ENCODE measurements at places on chromosomes 4 and X.

GRCh38 chr4:100288161-100288560, 97.9 kb upstream of the DDIT4L start:
- DNase-seq, result no peak

- no peak for DNase-seq
These were observed 435.5 kb downstream of the DTHD1 start for GRCh38 chr4:36716874-36717273.

DNA sequence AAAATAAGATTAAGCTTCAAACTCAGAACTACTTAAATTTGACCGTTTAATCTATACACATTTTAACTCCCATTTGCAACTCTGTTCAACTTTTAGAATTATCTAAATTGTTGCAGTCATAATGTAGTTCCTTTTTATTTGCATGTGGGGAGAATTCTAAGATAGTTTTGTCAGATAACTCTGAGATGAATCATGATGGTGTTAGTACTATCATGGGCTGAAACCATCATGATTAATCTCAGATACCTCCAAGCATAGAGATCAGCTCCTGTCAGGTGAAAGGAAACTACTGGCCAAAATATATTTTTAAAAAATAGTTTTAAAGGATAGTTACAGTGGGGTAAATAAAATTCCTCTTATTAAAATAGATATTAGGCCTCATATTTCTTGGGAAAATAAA, 39.0 kb downstream of the FBXO8 start:
- DNase-seq, result no peak

GRCh38 chr4:40681600-40681999, 51.9 kb upstream of the RBM47 start:
- DNase-seq, result no peak

DNA sequence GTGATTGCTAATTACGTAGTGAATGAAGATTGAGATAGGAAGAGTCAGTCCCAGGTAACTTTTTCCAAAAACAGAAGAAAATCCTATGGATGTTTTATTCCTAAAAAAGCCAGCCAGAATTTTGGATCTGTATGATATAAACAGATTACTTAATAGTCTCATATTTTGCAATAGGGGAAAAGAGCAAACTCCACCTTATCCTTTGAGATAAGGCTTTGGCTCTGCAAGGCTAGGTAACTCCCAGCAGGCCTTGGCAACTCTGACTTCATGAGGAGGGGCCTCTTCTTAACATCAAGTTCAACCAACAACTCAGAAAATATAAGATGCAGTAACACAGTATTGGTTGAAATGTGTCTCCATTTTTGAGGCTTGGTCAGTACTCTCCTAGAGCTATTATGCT, 98.7 kb upstream of the SLC4A4 start:
- DNase-seq, result no peak
